ENCODE measurements at places on chromosomes 6 and 20. TPM values are rescaled to one million over a fixed set of nuclear protein-coding genes. Genes with fewer than 3 reads are reported as not detected.

- no peak for DNase-seq
Measured at GRCh38 chr20:38833857-38834164, 28.3 kb downstream of the PPP1R16B start.

DNA sequence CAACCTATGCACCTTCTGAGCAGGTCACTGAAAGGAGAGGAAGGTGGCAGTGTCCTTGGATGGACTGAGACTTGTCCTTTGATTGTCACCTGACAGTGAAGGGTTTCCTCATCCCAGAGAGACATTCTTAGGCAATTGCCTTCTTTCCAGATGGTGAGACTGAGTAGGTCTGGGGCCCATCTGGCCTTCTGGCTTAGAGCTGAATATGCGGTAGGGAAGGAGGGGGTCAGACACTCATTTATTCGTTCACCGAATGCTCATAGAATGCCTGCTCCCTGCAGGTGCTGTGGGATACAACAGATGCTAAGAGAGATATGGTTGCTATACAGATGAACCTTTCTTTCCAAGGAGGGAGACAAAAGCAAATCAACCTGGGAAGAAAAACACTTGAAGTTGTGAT is 76.8 kb downstream of the BMP6 start:
- no peak for DNase-seq

GRCh38 chr20:60486315-60486714 is 528.1 kb downstream of the CDH26 start:
- DNase-seq, result no peak

DNA sequence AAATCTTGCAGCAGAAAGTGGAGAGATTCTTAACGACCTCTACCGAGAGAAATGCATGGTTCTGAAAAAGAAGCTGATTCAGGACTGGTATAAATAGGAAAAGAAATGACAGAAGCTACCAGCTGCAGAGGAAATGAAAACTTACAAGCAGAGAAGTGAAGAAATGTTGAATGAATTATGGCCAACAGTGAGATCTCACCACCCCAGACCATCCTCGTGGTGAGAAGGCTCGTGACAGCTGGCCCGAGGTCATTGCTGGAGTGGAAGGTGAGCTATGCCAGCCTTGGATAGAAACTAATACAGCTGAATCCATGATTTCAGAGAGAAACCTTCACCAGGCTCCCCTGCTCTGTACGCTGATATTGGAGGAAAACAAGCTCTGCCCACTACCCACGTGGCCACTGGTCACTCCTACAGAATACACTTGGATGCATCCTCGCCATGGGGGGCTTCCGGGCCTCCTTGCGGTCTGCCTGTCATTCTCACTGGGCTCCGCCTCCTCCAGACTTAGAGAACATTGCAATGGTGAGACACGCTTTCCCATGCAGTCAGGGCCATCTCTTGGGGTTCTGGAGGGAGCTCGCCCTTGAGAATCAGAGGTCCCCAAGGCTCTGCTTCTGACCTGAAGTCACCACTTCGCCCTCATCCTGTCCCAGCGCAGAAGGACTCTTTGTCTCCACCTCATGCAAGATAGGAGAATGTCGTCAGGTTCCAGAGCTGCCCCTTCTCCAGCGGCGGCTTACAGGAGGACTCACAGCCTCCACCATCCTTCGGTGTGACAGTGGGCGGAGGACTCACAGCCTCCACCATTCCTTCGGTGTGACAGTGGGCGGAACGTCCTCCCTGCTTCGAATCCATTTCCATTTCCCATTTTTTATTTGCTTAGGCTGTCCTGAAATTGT is 10.6 kb upstream of the TUBB2B start:
- no peak for DNase-seq

The ZBTB12 gene
- 23.5 TPM for polyA plus RNA-seq

The MLN gene
- 2.0 TPM for polyA plus RNA-seq

The SPEF1 gene
- 2.0 TPM for polyA plus RNA-seq

The PTPRT gene
- 0.33 TPM for polyA plus RNA-seq

DNA sequence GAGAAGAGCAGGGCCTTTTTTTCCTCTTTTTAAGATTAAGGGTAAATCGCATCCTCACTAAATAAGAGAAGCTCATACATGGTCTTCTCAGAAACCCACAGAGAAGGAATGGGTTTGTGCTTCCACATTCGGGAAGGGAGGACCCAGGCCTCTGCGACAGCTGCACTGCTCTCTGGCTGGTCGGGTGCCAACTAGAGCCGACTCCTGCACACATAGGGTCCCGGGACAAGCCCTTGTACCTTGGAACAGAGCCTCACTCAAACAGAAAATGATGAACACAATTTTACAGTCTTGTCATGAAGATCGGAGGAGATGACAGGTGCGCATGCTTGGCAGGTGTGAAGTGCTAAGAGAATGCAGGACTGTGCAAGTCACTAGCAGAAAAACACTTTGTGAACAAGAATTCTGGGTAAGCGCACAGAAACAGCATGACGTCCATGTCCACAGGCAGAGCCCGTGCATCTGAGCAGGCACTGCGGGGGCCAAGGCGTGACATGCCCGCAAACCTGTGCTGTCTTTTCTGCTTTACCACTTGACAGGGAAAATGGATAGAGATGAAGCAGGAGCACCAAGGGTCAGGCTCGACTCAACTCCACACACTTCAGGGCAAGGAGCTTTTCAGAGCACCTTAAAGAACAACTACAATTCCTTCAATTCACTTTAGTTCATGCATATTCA is 101.0 kb upstream of the MPC1 start:
- no peak for DNase-seq

The TBXT gene
- polyA plus RNA-seq, result not detected

DNA sequence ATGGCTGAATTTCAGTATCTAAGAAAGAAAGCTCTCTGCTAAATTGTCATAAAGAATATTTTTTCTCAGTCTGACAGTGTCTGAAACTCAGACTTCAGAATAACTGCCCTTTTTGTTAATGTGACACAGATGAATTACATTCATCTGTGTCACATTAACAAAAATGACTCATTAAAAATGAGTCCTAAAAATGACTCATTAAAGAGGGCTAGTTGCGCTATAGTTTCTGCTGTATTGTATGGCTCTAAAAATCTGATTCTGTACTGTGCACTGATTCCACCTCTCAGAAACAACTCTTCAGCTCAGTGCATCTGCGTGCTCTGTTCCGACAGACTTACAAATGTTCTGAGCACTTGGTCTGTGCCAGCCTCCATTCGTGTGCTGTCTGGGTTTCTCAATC is 15.0 kb downstream of the RNF114 start:
- no peak for DNase-seq

DNA sequence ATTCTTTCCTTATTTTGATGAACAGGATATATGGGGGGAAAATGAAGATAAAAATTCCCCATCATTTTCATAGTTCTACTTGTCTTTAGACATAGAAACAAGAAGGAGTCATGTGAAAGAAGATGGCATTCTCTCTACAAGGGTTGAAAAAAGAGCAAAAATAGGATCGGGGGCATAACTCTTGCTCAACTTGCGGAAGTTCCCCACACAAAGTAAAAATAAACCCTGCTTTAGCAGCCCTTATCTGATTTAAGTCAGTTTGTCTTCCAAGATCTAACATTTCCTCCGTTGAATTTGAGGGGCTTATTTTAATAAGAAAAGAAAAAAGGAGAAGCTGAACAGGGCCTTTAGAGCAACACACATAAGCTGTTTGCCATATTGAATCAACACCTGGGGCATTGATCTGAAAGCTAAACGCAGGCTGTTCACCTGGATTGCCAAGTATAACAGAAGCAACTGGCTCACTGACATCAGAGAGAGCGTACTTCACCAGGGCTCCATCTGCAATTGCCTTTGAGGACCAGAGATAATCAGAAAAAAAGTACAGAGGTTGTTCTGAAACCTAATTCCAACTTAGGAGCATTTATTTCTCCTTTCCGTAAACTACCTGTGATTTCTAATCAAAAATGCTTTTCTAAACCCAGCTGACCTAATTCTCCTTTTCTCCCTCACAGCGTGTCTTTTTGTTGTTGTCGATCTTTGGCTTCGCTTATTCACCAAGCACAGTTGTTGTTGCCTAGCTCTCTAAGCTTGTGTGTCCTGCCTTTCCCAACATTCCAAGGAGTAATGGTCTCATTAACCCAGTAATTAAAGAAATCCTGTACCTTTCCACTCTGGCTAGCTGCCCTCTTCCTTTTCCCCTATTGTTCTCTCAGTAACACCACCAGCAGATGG is 568.0 kb downstream of the KIF16B start:
- DNase-seq, result no peak
